ENCODE measurements at places on chromosomes 12 and 14.

GRCh38 chr14:62308891-62309290, 546.7 kb downstream of the SNAPC1 start:
- DNase-seq, result no peak

DNA sequence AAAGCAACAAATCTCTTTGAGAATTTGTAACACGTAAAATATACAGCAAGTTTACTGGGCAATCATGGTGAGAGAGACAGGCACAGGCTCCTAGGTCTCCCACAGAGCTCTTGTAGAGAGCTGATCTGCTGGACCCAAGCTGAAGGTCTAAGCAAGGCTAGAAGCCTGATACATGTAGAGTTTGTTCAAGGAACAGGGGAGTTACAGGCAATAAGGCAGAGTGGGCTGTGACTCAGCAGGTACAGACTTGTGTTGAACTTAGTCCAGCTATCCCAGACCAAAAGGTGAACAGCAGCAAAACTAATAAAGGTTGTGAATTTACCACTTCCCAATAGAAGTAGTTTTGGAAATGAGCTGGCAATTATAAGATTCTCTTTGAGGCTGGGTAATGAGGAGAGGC, 273.6 kb downstream of the GRIN2B start:
- no peak for DNase-seq

GRCh38 chr14:21373980-21374379, 9.8 kb downstream of the SUPT16H start:
- DNase-seq, result no peak

DNA sequence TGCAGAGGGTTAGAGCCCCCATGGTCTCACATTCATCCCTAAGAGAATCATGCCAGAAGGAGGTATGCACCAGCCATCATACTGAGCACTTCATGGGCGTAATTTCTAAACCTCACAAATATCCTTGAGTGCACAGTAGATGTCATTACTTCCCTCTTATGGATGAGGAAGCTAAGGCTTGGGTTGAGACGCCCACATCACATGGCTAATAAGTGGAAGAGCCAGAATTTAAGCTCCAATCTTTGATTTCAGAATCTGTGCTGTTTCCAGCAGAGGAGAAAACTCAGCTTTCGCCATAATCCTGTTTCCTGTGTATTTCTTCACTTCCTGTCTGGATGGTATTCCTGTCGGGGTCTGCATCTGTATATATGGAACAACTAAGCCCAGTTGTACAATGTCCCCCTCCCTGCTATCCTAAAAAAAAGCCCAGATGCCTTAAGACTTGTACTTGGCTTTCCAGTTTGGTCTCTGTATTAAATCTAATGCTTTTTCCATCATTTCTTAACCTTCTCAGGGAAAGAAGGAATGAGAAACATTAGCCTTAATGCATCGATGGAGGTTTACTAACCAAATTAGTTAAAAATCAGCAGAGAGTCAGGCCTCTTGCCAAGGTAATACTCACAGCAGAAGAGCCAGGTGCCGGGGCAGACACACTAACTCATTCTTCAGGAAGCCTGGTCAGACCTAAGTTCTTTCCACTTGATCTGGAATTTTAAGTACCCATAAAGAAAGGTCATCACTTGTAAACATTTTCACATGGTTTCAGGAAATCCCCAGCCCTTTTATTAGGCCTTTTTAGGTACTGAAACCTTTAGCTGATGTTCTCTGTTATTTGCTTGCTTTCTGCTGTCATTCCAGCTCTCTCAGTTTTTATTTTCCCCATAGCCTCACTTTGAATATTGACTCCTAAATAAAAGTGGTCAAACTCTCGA, 5.3 kb downstream of the ISCU start:
- no peak for DNase-seq

GRCh38 chr12:3933074-3933818, 60.0 kb upstream of the PARP11 start:
- no peak for DNase-seq

DNA sequence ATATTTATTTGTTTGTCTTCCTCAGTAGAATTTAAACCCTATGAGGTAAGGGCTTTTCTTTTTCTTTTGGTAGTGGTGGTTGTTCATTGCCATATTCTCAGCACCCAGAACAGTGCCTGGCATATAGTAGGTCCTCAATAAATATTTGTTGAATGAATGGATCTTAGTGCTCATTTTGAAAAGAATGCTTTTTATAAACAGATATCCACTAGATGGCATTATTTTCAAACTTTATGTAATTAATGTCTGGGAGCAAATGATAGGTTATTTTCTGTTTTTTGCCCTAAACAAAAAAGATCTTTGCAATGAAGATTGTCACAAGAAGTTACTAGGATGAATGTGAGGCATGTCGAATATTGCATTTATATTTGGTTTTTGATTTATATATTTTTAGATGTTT, 64.1 kb downstream of the RAD51B start:
- no peak for DNase-seq

- no peak for DNase-seq
Observed at GRCh38 chr14:22218728-22219127, 370.3 kb downstream of the DAD1 start.

- DNase-seq, result no peak
Observed at GRCh38 chr12:88946372-88946997, 366.2 kb upstream of the KITLG start.

GRCh38 chr12:57927086-57927485, 14.3 kb upstream of the ATP23 start:
- no peak for DNase-seq

- DNase-seq, result no peak
Observed at GRCh38 chr12:67077617-67078016, 191.5 kb upstream of the CAND1 start.

- DNase-seq, result no peak
Observed at GRCh38 chr12:39392154-39392925, 50.6 kb downstream of the KIF21A start.

DNA sequence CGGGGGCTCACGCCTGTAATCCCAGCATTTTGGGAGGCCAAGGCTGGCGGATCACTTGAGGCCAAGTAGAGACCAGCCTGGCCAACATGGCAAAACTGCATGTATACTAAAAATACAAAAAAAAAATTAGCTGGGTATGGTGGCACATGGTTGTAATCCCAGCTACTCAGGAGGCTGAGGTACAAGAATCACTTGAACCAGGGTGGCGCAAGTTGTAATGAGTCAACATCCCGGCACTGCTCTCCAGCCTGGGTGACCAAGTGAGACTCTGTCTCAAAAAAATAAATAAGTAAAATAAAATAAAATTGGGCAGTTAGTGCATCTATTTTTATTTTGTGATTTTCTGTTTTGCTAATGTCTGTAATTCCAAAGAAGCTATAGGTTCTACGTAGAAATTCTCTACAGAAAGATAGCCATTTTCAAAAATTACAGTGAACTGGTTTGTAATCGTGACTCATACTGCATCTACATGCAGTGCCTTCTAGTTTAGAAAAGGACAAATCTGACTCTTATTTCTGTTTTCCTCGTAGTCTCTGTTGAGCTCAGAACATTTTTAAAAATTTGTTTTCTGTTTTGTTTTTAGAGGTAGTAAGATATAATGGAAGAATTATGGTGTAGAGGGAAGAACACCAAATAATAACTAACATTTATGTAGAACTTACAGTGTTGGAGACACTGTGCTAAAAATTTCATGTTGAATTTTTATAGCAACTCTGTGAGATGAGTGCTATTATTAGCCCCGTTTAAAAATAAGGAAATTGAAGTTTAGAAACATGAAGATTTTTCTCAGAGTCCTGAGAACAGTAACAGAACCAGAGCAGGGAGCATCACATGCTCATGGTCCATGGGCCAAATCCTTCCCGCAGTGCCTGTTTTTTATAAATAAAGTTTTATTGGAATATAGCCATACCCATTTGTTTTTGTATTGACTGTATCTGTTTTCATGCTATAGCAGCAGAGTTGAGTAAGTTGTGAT, 201.2 kb downstream of the SYNE2 start:
- DNase-seq, result no peak

GRCh38 chr12:122888232-122888752, 7.6 kb downstream of the VPS37B start:
- peak; percentile 40 for DNase-seq

Measured in activated T-helper 1 cell treated with anti-CD3 and anti-CD28 coated beads, Interleukin-12 subunit alpha, Interleukin-12 subunit beta, Interleukin-2, Interleukin-4 antibody, amounts not matched to agents 30 ng/mL and 10 ng/mL and 1 ng/mL, durations not matched to agents 14 hours and 24 hours and 36 hours (primary cell).